RPMI7951 (cell line): ENCODE measurements at places on chromosomes 4 and X. TPM values are rescaled to one million over a fixed set of nuclear protein-coding genes. Genes with fewer than 3 reads are reported as not detected.
A peak's percentile ranks its signal among the peaks of the same experiment; 100 is the strongest.

DNA sequence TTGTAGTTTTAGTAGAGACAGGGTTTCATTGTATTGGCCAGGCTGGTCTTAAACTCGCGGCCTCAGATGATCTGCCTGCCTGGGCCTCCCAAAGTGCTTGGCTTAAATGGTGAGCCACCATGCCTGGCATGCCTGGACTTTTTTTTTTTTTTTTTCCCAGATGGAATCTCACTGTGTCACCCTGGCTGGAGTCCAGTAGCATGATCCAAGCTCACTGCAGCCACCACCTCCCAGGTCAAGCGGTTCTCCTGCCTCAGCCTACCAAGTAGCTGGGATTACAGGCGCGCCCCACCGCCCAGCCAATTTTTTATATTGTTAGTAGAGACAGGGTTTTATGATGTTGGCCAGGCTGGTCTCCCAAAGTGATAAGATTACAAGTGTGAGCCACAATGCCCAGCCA is 8.4 kb downstream of the UBE2K start:
- DNase-seq, result peak; percentile 74

- DNase-seq, result peak; percentile 37
These were observed 388.7 kb downstream of the FAT4 start for GRCh38 chr4:125703443-125703842.

Gene MAGEC3
- total RNA-seq, result not detected in 2 replicates

DNA sequence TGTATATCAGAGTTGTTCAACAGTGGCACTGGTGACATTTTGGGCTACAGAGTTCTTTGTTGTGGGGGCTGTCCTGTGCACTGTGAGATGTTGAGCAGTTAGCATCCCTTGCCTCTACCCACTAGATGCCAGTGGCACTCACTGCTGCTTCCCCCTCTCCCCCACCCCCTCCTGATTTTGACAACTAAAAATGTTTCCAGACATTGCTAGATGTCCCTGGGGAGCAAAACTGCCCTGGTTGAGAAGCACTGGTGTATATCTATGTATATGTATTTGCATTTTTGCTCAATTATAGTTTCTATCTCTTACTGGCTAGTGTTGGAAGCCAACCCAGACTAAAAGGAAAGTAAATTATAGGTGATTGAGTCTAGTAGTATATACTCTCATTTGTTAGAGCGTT is 2.4 kb downstream of the TMEM131L start:
- no peak for DNase-seq

- DNase-seq, result no peak
These were observed 149.5 kb downstream of the EDA2R start for GRCh38 chrX:66489339-66489738.

GRCh38 chrX:137227151-137227550 is 193.4 kb upstream of the GPR101 start:
- DNase-seq, result no peak

DNA sequence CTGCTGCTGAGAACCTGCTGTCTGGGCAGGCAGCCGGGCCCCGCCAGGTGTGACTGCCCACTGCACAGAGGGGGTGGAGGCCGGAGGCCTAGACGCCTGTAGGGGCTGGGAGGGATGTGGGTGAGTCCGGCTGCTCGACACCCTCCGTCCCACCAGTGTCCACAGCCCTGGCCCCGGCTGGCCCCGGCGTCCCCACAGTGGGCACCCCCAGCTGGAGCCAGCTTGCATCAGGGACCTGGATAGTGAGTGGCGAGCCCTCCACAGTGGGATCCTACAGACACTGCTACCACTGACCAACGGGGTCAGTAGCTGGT is 34.7 kb upstream of the SPON2 start:
- no peak for DNase-seq
